Uterus (tissue), 4 donors: ENCODE measurements at places on chromosomes 12 and 14.

DNA sequence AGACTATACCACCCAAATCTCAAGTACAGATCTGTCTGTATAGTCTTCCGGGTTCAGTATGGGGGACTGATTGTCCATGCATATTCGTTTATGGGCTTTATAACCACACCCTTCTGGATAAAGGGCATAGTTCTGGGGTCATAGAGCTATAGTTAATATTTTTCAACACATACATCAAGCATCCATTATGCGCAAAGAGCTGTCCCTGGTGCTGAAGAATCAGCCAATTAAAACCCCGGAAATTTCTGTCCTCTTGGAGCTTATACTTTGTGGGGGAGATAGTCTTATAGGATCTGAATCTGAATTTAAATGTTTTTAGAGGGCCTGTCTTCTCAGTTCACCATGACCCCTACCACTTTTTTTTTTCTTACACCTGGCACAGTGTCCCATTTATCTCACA is 256.7 kb downstream of the SUDS3 start:
- no peak for DNase-seq

DNA sequence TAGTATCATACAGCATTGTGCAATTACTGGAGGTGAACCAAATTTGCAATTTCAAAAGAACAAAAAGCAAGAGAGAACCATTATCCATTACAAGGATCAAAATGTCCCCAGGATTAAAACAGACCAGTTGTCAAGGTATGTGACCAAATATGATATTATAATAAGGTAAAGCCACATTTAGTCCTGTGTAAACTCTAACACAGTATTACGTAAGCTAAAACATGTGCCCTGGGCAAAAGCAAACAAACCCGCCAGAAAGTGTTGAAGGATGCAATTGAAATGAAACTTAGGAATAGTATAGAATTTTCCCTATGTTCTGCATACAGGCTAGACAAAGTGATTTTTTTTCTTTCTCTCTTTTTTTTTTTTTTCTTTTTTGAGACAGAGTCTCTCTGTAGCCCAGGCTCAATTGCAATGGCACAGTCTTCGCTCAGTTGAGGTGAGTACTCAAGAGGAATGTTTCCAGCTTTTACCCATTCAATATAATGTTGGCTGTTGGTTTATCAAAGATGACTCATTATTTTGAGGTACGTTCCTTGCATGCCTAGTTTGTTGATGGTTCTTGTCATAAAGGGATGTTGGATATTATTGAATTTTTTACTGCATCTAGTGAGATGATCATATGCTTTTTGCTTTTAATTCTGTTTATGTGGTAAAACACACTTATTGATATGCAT is 137.1 kb upstream of the FOXG1 start:
- DNase-seq, result no peak

DNA sequence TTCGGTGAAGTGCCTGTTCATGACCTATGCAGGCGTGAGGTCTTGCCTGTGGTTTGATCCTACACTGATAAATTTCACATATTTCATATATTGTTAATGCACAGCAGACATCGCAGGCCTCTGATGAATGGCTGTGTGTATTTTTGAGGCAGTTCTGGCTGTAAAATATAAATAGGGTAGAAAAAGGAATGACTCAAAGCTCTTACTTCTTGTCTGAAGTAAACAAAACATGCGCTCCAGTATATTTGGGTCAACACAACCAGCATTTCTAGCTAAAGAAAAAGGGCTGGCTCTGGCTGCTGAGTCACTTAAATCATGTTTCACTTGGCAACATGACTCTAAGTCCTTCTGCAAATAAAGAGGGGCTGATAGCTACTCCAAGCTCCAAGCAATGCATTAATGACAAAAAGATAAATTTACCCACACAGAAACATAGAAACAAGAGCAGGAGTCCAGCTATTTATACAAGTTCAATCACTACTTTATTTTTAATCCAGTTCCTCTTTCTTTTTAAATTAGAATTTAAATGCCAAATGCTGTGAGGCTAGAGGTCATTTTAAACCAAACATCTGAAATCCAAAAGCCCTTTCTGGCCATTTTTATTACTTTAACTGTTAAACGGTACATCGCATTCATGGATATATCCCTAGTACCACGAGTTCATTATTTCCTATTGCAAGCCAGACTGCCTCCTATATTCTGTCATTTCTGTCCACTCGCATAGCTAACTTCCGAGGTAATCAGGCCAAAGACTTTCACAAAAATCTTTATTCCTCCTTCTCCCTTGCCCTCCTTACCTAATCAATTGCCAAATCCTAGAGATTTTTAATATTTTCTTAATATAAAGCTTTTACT is 54.3 kb upstream of the TMCC3 start:
- no peak for DNase-seq

GRCh38 chr14:24416254-24416931 is 13.1 kb downstream of the CBLN3 start:
- DNase-seq, result no peak

DNA sequence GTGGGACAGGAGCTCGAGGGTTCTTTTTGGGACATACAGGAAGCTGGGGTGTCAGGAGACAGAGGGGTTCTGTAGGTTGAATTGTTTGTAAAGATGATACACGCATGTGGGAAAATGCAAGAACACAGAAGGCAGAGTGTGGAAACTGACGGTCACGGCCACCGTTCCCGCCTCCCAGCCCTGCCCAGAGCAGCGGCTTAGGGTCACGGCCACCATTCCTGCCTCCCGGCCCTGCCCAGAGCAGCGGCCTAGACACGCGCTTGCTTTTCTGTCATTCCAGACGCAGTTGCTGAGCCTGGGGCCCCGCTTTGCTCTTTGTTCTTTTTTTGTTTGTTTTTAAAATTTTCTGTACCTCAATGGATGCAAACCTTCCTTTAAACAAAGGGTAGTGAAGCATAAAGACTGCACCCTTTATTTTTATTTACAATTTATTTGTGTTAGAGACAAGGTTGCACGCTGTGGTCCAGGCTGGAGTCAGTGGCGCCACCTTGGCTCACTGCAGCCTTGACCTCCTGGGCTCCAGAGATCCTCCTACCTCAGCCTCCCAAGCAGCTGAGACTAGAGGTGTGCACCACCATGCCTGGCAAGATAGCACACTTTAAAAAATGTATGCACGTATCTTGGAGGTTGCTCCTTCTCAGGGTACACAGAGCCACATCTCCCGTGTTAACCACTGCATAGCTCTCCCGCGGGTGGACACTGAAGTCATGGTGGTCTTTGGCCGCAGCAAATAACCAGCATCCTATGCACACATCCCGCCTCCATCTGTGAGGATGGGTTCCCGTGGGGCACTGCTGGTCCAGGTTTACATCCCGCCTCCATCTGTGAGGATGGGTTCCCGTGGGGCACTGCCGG is 142.3 kb downstream of the ADGRD1 start:
- DNase-seq, result peak; percentile 9

DNA sequence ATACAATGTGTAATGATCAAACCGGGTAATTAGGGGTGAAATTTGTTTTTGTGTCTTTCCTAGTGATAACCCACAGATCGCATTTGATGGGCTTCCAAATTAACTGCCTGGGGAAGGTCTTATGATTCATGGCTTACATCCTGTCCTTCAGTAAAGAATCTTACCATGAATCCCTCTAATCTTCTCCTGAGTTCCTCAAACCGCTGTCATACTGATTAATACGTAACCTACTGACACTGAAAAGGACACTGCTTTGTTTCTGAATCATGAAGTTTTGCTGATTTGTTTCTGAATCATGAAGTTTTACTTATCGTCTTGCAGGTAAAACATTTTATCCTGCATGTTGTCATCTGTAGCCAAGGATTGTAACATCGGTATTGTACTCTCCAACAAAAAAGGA is 52.0 kb upstream of the CRY1 start:
- DNase-seq, result no peak

DNA sequence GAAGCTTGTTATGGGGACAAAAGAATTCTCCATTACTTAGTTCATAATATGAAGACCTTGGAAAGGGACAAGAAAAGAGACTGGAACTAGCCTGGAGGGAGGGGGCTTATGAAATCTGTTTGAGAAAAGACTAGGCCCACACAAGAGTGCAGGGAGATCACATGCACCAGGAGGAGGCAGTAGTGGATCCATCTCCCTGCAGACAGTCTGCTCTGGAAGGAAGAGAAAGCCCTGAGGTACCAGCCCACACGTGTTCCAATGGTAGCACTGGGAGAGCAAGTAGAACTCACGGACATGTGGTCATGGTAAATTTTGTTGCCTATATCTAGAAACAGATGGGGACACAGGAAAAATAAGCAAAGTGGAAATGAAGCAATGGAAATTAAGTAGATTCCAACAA is 445.4 kb downstream of the SOX5 start:
- DNase-seq, result no peak

GRCh38 chr14:23696701-23697239 is 60.6 kb downstream of the DHRS2 start:
- no peak for DNase-seq

GRCh38 chr12:75859868-75860267 is 171.7 kb downstream of the PHLDA1 start:
- no peak for DNase-seq

GRCh38 chr12:50059440-50060119 is 2.2 kb downstream of the ASIC1 start:
- no peak for DNase-seq

GRCh38 chr12:31019976-31020375 is 53.7 kb upstream of the DDX11 start:
- no peak for DNase-seq

GRCh38 chr14:38696925-38697324 is 406.1 kb downstream of the SEC23A start:
- no peak for DNase-seq

GRCh38 chr12:124847113-124848074 is 16.3 kb downstream of the SCARB1 start:
- DNase-seq, result peak; percentile 52

- no peak for DNase-seq
Measured at GRCh38 chr12:62224601-62225000, 35.6 kb upstream of the USP15 start.

GRCh38 chr12:57993834-57994233 is 52.5 kb downstream of the ATP23 start:
- DNase-seq, result no peak

DNA sequence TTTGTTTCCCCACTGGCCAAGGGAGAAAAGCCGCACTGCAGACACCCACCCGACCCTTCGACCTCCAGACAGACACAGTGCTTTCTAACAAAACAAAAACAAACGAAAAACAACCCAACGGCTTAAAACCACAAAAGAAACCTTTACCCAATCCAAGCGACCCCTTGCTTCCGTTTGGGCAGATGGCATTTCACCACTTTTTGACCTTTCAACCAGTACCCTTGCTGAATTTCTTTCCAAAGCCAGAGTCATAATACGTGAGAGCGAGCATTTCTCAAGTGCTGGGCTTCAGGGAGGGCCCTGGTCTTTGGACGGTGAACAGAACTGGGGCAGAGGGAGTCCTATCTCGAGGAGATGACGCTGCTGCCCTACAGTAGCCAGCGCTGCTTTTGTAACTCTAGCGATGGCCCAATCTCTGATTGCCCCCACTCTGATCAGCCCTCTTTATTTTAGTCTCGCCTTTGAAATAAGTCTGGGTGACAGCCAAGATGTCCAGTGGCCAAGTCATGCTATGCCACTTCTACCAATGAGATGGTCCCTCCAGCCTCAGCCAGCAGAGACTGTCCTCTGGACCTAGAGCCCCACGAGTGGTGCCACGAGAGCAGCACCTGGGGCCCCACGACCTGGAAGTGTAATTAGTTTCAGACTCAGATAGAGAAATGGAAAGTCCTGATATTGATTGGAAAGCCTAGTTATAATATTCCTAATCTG is 21.9 kb upstream of the ADIPOR2 start:
- no peak for DNase-seq

GRCh38 chr14:39488600-39488999 is 56.4 kb upstream of the FBXO33 start:
- no peak for DNase-seq

GRCh38 chr14:104215706-104216334 is 77.4 kb downstream of the KIF26A start:
- no peak for DNase-seq

- DNase-seq, result no peak
Measured at GRCh38 chr12:106417926-106418910, 60.7 kb downstream of the POLR3B start.

DNA sequence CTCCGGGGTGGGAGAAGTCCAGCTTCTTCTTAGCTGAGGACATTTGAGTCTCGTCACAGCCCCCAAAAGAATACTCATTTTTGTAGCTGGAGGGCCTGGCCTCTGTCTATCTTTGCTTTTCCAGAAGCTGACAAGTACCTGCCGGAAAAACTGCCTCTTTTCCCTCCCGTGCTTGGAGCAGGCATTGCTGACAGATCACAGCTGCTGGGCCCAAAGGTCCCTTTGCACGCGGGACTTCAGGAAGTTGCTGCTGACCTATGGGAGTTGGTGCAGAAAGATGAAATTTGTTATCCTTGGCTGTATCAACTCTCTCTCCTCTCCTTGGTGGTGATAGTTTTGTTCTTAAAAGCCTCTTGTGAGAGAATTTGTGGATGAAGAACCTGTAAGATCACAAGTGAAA is 92.8 kb downstream of the PAPOLA start:
- no peak for DNase-seq

DNA sequence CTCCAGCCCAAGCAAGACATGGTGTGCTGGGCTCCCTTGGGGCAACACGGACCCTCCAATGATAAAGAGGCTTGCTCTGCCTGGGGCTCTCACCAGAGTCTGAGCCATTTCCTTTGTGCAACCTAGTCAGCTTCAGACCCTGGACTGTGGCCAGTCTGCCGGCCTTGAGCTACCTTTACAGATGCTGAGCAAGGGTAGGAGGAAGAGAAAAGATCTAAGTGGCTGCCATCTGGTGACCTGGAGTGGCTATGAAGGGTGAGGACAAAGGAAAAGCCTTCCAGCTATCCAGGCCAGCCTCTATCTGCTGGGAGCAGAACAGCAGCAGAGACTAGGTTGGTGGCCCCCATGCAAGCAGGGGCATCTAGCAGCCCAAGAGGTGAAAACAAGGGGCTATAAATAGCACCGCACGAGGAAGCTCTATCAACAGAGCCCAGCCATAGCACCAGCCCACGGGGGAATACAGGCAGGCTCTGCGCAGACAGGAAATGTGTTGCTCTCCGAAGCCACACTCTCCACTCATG is 230.1 kb downstream of the FOXN3 start:
- no peak for DNase-seq

GRCh38 chr14:100103250-100104005 is 38.2 kb downstream of the EVL start:
- DNase-seq, result no peak

- DNase-seq, result no peak
Measured at GRCh38 chr12:106953352-106954250, 2.1 kb upstream of the TMEM263 start.

- DNase-seq, result no peak
Measured at GRCh38 chr14:49221316-49221715, 364.9 kb downstream of the RPS29 start.

GRCh38 chr14:103078420-103078749 is 5.6 kb upstream of the LBHD2 start:
- peak; percentile 70 for DNase-seq

GRCh38 chr12:21751517-21751916 is 23.0 kb downstream of the KCNJ8 start:
- DNase-seq, result no peak

DNA sequence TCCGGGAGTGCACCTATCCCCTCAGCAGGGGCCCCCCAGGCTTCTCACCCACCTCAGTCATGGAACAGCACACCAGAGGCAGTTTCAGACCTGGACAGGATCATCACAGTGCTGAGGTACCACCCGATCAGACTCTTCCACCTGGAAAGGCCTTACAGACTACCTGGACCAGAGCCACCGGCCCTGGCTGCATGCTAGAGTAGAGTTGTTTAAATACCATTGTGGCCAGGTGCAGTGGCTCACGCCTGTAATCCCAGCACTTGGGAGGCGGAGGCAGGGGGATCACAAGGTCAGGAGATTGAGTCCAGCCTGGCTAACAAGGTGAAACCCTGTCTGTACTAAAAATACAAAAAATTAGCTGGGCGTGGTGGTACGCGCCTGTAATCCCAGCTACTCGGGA is 61.5 kb downstream of the TSPAN11 start:
- no peak for DNase-seq

GRCh38 chr14:37469650-37470049 is 125.4 kb downstream of the FOXA1 start:
- no peak for DNase-seq
